ENCODE measurements at places on chromosomes 7 and 10. TPM values are rescaled to one million over a fixed set of nuclear protein-coding genes. Genes with fewer than 3 reads are reported as not detected.

Gene SP8
- not detected for total RNA-seq

- peak; percentile 70 for DNase-seq
Observed at GRCh38 chr7:47941136-47941844, 7.0 kb downstream of the PKD1L1 start.

DNA sequence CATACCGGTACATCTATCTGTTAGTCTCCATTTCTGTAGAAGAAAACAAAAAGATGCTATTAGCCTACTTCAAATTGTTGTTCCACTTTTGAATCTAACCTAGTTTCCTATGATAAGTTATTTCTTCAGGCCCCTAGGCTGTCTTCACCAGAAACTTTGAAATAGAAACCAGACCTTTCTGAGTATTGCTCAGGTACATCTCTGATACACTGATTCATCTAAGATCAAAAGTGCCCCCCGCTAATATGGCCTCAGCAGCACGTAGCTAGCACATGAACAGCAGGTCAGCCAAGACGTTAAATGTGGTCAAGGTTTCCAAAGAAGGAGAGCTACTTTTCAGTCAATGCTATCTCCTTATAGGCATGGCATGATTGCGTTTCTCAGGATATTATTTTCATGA, 23.6 kb downstream of the CTAGE6 start:
- no peak for DNase-seq

DNA sequence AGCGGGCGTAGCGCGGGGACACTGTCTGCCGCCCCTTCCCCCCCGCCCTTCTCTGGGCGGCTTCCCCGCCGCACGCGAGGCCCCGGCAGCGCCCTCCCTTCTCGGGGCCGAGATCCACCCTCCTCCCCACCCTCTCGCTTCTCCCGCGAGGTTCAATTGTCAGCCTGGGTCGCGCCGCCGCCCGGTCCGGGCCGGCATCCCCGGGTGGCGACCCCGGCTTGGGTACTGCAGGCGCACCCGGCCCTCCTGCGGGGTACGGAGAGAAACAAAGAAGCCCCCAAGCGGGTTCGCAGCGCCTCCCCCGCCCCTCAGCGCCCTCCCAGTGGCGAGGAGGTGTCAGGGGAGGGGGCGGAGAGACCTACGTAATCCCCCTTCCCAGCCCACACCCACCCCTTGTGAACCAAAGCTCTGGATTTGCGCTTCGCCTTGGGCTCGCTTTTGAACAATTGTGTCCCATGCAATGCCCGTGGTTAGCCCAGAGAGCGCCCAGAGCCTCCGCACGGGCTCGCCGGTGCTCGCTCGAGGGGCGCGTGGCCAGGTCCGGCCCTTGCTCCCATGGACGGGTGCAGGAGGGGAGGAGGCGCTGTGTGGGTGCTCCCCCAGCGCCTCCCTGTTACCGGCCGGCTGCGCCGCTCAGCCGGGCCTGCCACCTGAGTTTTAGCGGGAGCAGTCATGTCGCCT, 634 bp downstream of the HECW1 start:
- DNase-seq: no peak

DNA sequence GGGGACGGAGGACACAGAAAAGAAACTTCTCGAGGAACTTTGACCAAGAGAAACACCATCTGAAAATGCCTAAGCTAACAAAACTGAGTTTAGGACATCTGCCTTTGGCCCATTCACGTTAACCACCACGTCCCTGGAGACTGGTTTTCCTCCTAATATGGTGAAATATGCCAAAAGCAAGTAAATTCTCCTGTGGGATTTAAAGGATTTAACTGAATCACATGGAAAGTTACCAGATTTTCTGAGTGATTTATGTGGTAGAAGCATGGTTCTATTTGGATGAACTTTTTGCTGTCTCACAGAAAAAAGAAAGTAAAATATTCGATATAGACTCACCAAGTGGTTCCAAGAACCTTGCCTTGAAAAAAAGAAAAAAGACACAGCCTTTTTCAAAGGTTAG, 30.4 kb upstream of the BMPER start:
- no peak for DNase-seq

GRCh38 chr7:48085433-48085791, 3.7 kb upstream of the UPP1 start:
- DNase-seq: no peak

GRCh38 chr10:8070440-8070839, 16.0 kb downstream of the GATA3 start:
- DNase-seq: no peak

- DNase-seq: peak; percentile 97
Observed at GRCh38 chr10:99619851-99620710, at the start of gene SLC25A28. Gene SLC25A28, minus strand, starts transcription at chr10:99620439. Its CDS starts 104 bp downstream, at chr10:99620335.
